ENCODE measurements at places on chromosomes 13 and 19.

DNA sequence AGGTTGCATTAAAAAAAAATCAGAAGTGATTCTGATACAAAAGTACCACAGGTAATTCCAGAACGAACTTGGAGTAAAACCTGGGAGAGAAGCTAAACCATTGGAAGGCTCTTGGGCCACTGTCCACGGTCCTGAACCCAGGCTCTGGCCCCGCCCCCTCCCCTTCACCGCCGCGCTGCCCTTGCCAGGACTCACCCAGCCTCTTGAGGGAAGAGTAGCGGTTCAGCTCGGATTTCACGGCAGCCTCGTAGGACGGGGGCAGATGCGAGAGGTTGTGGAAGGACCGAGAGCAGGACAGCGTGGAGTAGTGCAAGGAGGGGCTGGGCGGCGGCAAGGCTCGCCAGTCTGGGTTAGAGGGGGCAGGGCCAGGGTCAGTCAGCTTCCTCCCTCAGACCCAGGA, 5.7 kb downstream of the SHISA7 start:
- DNase-seq: no peak

GRCh38 chr13:71218960-71219359, 648.0 kb downstream of the DACH1 start:
- no peak for DNase-seq

DNA sequence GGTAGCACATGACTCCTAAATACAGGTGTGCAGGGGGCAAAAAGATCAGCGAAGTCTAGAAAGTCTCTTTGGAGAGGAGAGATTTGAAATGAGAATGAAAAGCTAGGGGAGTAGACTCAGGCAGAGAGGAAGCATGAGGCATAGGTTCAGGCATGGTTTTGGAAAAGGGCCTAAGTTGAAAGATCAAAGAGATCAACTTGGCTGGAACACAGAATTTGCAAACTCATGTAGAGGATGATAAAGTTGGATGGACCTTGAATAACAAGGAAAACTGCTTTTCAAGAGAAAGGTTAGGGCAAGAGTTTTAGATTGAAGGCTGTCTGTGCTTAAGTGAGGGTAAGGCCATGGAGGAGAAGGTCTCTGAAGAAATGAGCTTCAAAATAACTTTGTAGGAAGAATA, 47.4 kb upstream of the UBAC2 start:
- DNase-seq: no peak

- peak; percentile 100 for DNase-seq
Observed at GRCh38 chr19:18192673-18193387, at the start of gene MPV17L2. MPV17L2 (plus strand) TSS chr19:18193218; CDS start chr19:18193282, 64 bp downstream.

DNA sequence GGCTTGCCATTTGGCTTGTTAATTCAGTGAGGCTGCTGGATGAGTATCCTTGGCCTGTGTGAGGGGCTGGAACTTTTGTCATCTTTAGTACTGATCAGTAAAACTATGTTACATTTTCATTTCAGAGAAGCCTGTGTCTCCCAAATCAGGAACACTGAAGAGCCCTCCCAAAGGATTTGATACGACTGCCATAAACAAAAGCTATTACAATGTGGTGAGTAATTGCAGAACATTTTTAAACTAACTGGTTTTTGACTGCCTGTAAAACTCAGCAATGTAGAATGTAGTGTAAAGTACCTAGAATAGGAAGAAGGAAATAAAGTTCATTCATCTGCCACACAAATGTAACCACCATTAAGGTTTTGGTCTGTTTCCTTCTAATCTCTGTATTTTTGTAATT, 87.4 kb upstream of the TEX29 start:
- DNase-seq: no peak

GRCh38 chr19:38044267-38045111, 137.5 kb downstream of the SIPA1L3 start:
- no peak for DNase-seq

DNA sequence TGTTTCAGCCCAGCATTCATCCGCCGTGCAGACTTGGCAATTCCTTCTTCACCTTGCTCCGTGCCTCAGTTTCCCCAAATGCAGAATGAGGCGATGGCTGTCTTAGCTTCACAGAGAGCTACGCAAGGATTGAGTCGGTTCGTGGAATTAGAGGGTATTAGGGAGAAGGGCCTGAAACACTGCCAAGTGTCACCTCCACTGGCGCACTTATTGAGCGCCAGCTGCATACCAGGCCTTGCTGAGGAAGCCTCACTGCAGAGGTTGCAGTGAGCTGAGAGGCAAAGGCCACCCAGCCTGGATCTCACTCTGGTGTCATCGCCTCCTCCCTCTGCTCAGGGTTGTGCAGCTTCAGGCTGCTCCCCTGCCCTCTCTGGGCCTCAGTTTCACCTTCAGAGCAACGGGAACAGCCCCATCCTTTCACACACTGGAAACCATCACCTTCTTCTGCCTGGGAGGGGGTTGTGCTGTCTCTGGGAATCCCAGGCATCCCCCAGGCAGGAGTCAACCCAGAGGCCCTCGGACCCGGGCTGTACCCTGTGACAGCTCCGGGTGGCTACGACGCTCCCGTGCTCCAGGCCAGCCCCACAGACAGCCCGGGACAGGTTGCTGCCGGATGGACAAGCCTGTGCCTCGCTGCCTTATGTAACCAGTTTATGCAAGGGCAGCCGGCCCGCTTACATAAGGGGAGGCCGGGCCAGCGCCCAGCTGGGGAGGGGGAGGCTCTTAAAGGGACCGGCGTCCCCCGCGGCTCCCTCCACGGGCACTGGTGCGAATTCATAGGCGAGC, 31.9 kb downstream of the NFIC start:
- DNase-seq: no peak

GRCh38 chr13:92122186-92122853, 723.9 kb downstream of the GPC5 start:
- no peak for DNase-seq

- DNase-seq: no peak
Observed at GRCh38 chr13:41515491-41516139, 58.3 kb downstream of the RGCC start.

DNA sequence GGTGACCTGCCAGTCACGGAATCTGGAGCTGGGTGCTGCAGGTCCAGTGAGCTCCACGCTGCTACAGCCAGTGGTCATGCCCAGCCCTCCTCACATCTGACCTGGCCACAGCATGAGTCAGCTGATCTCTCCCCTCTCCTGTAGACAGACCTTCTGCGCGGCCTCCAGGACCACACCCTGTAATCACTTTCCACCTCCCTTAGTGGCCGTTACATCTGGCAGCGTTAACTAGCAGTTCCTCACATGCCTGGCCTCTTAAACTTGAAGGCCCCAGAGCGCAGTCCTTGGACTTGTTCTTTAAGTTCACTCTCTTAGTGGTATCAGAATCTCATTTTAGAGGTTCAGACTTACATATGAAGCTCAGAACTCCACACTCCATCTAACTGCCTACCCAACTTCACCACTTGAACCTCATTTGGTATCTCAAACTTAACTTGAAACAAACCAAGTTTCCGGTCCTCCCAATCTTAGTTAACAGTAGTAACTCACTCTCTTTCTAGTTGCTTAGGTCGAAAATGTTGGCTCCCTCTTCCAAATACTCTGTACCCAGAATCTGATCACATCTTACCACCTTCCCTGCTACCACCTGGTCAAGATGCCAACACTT, 22.7 kb downstream of the MIPEP start:
- DNase-seq: no peak

- no peak for DNase-seq
Observed at GRCh38 chr13:43426355-43426754, 360.4 kb downstream of the ENOX1 start.

GRCh38 chr13:113371061-113371460, 7.1 kb upstream of the GRTP1 start:
- DNase-seq: no peak

- no peak for DNase-seq
Observed at GRCh38 chr13:96527497-96527896, 437.6 kb downstream of the HS6ST3 start.

DNA sequence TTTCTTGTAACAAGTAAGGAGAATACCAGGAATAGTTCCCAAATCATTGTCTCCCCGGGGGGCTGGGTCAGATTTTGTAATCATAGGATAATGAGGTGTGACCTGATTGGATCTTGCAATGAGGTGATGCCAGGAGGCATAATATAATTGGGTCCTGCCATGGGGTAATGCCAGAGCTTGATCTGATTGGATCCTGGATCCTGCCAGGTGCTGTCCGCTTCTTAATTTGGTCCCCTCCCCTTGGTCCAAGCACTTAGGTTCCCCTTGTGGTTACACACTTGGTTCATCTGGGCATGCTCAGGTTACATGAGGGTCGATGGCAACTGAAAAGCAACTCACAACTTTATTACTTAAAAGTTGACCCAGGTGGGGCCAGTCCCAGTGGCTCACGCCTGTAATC, 20.1 kb downstream of the RASL11A start:
- DNase-seq: no peak

DNA sequence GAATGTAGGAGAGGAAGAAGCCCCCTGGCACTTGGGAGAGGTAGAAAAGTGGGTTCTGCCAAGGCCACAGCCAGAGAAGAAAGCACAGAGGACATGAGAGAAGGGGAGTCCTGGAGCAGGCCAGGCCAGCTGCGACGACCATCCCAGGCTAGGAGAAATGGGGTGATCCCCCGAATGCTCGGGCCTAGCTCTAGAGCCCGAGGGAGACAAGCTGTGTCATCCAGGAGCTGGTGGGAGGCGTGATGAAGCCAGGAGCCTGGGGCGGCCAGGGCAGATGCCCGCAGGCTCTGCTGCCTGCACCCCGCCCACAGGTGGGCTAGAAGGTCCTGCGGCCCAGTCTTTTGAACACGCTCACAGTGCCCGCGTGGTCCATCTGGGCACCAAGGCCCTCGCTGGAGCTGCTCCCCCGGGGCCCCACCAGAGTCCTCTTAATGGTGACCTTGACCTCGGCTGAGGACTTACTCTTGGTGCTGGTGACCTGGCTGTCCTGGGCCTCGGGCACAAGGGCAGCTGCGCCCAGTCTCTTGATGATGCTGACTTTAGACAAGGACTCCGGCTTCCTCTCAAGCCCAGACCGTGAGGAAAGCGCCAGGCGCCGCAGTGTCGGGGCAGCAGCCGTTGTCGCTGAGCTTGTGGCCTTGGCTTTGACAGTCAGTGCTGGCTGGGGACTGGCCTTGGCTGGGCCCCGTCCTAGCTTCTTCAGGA, 26.5 kb downstream of the C19orf47 start:
- no peak for DNase-seq

- no peak for DNase-seq
Observed at GRCh38 chr13:105863300-105863920, 672.1 kb downstream of the EFNB2 start.

DNA sequence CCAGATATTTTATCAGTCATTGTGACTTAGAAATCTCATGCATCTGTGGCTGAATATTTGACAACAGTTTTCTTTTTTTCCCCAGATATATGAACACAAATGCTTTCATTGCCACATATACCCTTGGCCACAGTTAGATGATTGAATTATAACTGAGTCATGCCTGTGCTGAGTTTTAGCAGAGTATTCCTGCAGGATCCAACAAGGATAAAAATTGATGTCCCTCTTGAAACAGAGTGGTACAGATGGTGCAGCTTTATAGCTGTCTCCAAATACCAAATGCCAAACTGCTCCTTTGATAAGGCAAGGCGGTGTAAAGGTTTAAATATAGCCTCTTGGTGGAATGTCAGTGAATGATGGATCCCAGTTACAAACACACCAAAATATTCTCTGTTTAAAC, 428.5 kb downstream of the GPC6 start:
- DNase-seq: no peak

GRCh38 chr13:101204270-101205020, 211.9 kb downstream of the NALCN start:
- no peak for DNase-seq

GRCh38 chr13:44379885-44380284, 6.3 kb downstream of the SERP2 start:
- no peak for DNase-seq

GRCh38 chr13:65733110-65733509, 1497.0 kb downstream of the PCDH9 start:
- no peak for DNase-seq

- DNase-seq: no peak
Observed at GRCh38 chr19:54317108-54317964, 4.4 kb upstream of the LILRA5 start.

DNA sequence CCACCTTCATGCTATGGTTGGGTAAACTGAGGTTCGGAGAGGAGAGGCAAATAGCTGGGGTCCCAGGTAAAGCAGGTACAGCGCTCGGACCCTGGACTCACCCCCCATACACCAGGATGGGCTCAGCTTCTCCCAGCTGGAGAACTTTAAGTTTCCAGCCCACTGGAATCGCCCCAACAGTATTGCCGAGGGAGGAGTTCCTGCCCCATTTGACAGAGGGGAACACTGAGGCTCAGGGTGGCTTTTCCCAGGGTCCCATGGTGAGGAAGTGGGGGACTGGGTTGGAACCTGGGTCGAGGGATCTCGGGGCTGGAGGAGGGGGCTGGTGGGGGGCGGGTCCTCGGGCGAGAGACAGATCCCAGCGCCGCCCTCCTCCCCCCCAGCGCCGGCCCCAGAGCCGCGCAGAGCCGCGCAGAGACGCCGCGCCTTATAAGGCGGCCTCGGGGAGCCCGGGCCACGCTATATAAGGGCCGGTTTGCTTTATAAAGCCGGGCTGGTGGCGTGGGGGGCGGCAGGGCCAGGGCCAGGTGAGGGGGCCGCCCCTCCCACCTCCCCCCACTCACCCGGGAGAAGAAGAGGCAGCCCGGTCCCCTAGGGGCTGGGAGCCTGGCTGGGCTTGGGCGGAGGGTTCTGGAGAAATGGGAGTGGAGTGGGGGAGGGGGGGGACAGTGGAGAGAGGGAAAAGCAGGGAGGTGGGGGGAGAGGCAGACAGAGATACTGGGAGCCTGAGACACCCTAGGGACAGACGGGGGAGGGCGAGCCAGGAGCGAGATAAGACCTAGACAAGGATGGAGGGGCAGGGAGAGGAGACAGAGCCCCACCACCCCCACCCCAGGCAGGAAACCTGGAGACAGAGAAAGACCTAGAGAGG, 1.1 kb downstream of the CNN1 start:
- no peak for DNase-seq

- no peak for DNase-seq
Observed at GRCh38 chr13:40368127-40368891, 298.1 kb downstream of the FOXO1 start.

DNA sequence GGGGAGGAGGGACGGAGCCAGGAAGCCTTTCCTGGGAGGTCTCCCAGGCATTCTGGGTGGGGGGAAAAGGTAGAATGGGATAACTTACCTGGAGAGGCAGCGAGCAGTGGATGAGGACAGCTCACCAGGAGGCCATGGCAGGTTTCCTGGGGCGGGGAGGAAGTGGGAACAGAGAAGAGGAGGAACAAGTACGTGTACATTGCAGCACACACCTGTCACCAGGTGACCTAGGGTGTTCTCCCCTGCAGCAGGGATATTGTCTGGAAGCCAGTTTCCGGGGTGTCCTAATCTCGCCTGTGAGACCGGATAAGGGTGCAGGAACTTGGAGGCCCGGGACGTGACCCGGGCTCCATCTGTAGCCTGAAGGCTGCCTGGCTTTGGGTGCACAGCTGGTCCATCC, at the start of gene FUT3:
TSS of gene FUT3 (minus strand) at position 148 of the 400 bp plus-strand sequence.
- DNase-seq: no peak

DNA sequence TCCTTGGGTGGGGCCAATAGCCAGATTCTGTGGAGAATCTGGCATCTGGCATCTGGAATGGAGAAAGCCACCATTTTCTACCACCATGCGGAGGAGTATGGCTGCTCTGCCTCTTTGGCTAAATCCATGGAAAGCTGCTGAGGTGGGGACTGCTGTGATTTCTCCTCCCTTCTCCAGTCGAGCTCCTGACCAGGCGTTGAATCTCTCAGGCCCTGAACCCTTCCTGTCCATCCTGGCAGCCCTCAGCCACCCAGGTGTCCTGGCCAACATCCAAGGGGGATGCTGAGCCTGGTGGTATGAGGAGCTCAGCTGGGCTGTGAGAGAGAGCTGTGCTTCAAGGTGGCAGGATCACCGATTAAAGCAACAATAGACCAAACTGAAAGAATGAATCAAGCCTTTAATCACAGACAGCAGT, 17.4 kb upstream of the SIGLEC6 start:
- no peak for DNase-seq

GRCh38 chr19:48006762-48007161, 12.3 kb downstream of the ELSPBP1 start:
- no peak for DNase-seq
